A549 treated with CpdA at 1 μM for 4 hours (cell line): ENCODE measurements at places on chromosomes 11 and 22. TPM values are rescaled to one million over a fixed set of nuclear protein-coding genes. Genes with fewer than 3 reads are reported as not detected.

CCDC188 gene
- total RNA-seq, result not detected in 5 replicates

OR10D3 gene
- total RNA-seq, result not detected in 5 replicates

RAC2 gene
- 0.11 to 0.27 TPM (median 0.25 TPM) in 4 of 5 replicates, not detected in the other for total RNA-seq

NCAPD3 gene
- total RNA-seq, result 23.2 to 29.2 TPM (median 27.5 TPM) in 5 replicates

DNAJB7 gene
- not detected in 5 replicates for total RNA-seq

THY1 gene
- 8.3 to 18.2 TPM (median 12.7 TPM) in 5 replicates for total RNA-seq

CNIH2 gene
- total RNA-seq, result 0.89 to 3.1 TPM (median 2.1 TPM) in 5 replicates

CD6 gene
- total RNA-seq, result 0.10 to 0.64 TPM (median 0.27 TPM) in 5 replicates

WNT7B gene
- total RNA-seq, result 108 to 146 TPM (median 138 TPM) in 5 replicates
